Stimulated activated naive CD8-positive, alpha-beta T cell treated with anti-CD3 and anti-CD28 coated beads, Interleukin-15, amount 100 ng/mL, for 72 hours (primary cell): ENCODE measurements at places on chromosomes 6 and 20.
A peak's percentile ranks its signal among the peaks of the same experiment; 100 is the strongest.

DNA sequence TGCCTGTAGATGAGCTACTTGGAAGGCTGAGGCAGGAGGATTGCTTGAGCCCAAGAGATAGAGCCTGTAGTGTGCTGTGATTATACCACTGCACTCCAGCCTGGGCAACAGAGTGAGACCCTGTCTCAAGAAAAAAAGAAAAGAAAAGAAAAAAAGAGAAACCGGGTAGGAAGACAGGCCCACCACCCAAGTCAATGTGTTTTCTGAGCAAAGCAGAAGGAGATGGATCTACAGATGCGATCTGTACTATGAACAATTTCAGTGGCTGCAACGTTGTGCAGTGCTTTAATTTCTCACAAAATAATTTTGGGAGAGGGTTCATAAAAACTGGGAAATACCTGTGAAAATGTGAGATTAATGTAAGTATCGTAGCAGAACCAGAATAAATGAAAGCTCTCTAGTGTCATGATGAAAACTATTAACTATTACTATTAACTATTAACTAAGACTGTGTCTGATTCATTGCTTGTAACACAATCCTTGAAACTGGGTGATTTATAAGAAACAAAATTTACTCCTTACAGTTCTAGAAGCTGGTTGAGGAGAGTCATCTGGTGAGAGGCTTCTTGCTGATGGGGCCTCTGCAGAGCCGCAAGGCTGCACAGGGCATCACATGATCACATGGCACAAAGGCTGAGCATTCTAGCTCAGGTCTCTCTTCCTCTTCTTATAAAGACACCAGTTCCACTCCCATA is 233.1 kb upstream of the ZNF217 start:
- no peak for DNase-seq

DNA sequence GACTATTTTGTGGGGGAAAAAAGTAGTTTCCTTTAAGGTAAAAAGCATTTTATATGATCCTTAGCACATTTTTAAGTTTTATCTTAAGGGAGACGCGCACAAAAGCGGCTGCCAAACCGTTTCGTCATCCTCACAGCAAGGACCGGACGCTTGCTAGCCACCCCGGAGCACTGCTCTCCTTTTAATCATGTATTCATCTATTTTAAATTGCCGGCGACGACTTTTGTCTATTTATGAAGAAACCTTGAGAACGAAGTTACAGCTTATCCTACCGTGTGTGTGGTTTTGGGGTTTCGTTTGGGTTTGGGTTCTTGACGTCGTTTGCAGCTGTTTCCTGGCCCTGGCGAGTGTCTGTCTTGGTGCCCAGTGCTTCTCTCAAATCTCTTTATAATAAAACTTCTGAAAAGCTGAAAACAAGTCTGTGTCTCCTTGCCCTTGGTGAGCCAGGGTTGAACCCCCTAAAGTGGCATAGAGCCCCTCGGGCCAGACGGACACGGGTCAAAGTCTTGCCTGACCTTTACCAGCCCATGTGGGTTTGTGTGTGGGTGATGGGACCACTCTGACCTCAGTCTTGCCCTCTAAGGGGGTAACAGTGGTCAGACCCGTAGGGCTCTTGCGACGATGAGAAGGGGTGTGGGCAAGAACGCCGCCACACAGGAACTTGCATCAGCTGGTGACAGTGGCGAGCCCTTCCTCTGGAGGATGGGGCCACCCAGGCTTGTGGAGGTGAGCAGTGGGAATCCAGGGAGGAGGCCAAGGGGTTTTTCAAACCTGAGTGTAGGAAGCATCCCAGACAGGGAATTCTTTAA is 117.6 kb downstream of the JPH2 start:
- DNase-seq: peak; percentile 94

- DNase-seq: no peak
Measured at GRCh38 chr6:158778005-158778527, 41.1 kb downstream of the EZR start.

DNA sequence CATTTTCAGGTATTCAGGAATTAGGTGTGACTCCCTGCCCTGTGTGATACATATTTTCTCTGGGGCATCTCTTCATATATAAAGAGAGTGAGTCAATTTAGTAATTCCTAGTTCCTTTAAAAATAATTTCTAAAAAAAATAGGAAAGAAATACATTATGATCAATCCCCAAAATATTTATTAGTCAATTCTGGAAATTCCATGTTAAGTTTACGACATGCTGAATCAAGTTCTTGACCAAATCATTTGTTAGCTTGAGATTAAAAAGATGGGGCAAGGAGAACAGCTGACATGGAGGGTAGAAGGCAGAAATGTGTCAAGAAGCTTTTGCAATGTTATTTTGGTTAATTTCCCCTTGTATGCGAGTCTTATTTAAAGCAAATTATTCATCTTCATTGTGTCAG is 22.7 kb upstream of the PRDM1 start:
- DNase-seq: no peak

- DNase-seq: no peak
Measured at GRCh38 chr20:48190757-48191156, 405.5 kb upstream of the SULF2 start.

GRCh38 chr6:136526937-136527336 is 23.3 kb downstream of the MAP7 start:
- DNase-seq: no peak

GRCh38 chr6:125257351-125257750 is 44.4 kb downstream of the HDDC2 start:
- DNase-seq: no peak

GRCh38 chr6:127914240-127914639 is 13.4 kb upstream of the THEMIS start:
- no peak for DNase-seq

DNA sequence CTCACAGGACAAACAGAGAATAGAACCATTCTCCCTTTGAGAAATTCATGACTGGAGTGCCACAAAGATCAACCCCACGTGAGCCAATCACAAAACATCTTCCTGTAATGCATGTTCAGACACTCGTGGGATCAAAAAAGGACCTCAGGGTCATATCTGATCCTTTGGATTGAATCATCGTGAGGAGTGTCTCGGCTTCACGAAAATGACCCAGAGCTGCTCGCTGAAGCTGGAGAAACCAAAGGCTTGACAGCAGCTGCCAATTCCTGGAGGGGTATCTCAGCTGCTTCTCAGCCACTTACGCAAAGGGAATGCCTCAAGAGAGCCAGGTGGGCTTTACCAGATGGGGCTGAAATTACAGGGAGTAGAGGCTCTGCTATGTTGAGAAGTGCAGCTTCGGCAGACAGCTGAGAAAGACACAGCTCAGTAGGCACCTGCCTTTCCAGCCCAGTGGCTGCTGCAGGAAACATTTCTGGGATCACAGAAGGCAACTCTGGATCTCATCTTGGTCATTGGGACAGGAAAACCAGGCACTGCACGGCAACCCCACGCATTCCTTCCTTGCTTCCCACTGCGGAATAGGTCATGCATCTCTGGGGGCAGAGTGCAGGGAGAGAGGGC is 813.1 kb downstream of the KIF16B start:
- DNase-seq: no peak

- no peak for DNase-seq
Measured at GRCh38 chr20:32626859-32627636, 41.9 kb upstream of the NOL4L start.

GRCh38 chr6:82144852-82145340 is 102.6 kb downstream of the IBTK start:
- no peak for DNase-seq

- no peak for DNase-seq
Measured at GRCh38 chr6:137119196-137120104, 54.0 kb downstream of the IL22RA2 start.

GRCh38 chr6:44463728-44464450 is 76.4 kb downstream of the CDC5L start:
- no peak for DNase-seq

DNA sequence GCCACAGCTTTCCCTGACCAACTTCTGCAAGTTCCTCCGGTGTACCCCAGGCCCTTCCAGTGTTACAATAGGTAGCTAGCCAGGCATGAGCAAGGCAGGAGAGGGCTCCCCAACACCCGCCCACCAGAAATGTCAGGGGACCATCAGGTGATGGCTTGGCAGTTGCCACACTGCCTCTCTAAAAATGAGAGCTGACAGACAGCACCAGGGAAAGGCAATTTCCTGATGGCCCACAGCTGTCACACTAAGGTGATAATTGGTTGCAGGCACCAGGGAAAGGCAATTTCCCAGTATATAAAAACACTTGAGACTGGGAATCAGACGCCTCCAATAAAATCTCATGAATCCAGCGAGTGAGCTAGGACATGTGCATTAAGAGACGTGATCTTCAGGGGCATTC is 49.9 kb downstream of the PXDC1 start:
- DNase-seq: no peak

GRCh38 chr20:35661908-35662307 is 2.8 kb downstream of the CPNE1 start:
- DNase-seq: no peak

- DNase-seq: no peak
Measured at GRCh38 chr6:113432521-113433334, 424.4 kb upstream of the MARCKS start.

- DNase-seq: no peak
Measured at GRCh38 chr6:21915707-21916260, 322.2 kb downstream of the SOX4 start.

- DNase-seq: no peak
Measured at GRCh38 chr6:21402368-21402767, 191.2 kb upstream of the SOX4 start.

- DNase-seq: no peak
Measured at GRCh38 chr20:49712646-49712995, 1.1 kb downstream of the B4GALT5 start.

DNA sequence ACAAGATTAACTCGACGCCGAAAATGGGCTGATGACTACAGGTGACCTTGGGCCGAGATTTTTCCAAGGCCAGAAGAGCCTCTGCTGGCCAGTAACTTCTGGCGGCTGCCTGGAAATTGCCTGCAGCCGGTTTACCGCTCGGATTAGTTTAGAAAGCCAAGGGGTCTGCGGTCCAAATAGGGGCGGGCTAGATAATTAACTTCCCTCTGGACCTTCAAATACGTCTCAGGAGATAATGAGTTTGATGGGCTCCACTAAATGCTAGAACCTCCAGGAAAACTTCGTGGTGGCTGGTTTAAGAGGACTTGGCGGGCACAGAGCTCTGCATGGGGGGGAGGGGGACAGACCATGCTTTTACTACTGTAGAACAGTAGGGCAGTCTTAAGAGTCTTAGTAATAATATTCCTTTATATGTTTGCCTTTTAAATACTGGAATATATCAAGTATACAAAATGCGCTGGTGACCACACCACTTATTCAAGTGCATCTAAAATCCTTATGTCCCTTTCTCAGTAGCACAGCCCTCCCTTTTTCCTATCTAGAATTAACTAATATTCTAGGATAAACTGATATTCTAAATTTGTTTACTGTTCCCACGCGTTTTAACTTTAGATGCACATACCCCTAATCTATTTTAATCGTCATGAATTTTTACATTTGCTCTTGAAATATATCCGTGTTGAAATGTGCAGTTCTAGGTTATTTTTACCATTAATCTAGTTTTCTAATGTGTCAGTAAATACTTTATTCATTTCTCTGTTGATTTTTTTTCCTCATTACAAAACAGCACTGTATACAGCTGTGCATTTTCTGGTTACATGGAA is 107.5 kb upstream of the PRSS16 start:
- DNase-seq: no peak

DNA sequence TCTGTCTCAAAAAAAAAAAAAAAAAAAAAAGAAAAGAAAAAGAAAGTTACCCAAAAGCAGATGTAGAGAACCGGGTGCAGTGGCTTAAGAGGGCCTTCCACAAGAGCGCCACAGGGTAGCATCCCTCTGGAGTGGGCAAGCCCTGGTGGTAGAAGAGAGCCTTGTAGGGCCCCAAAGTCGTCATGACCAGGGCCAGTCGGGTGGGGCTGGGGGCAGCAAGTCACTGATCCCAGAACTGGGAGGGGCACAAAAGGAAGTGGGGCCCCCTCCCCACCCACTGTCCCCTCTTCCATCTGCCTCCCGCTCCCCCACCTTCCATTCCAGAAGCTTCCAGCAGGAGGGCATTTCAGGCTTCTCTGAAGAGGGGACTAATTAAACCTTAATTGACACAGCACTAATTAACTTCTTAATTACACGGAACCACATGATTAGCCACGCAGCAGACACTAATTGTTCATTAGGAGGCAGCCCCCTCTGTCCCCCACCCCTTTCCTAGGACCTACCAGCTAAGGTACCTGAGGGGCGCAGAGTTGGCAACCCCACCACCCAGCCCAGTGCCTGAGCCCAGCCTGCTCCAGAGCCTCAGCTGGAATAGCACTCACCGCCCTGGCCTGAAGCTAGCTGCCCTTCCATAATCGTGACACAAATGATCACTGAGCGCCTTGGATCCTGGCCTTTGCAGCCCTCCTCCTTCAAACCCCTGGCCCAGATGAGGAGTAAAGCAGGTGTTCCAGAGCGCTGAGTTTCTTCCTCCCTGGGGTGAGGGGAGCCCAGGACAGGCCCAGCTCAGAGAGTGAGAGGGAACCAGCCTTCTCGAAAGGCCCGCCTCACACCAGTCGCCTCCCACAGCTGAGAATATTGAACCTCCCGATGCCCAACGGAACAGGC is 34.8 kb downstream of the MDFI start:
- DNase-seq: no peak

DNA sequence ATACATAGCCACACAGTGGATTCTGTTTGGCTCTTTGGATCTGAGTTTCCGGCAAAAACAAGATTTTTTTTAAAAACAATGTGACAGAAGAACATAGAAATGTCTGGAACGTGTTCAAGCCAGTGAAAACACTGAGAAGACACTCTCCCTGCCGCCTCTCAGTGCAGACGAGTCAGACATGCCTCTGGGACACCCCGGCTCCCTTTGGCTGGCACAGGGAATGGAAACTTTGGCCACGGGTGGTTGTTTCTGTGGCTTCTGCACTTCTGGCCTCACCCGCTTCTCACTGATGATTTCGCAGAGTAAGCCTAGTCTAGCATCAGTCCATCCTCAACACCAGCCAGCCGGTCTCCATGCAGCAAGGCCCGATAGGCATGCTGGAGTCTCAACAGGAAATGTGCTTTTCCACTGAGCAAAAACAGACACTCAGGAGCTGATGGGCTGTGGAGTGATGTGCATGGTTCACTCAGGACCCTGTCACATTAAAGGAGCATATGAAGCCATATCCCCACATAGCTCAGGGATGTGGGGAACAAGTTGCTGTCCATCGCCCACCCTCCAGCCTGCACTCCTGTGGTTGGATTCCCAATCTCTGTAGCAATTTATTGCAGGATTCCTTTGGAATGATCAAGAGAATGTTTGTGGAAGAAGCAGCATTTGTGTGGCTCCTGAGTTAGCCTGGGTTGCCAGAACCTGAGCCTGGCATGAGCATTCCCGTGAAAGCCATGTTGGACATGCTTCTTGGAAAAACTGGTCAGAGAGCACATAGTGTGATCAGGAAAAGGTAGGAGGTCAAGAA is 262.0 kb upstream of the RIN2 start:
- DNase-seq: no peak

GRCh38 chr6:31267651-31268368 is 4.1 kb downstream of the HLA-C start:
- DNase-seq: no peak

- DNase-seq: no peak
Measured at GRCh38 chr6:129494586-129494985, 215.4 kb downstream of the ARHGAP18 start.

GRCh38 chr6:142279350-142280180 is 22.2 kb upstream of the ADGRG6 start:
- DNase-seq: no peak

GRCh38 chr20:59848182-59848581 is 85.3 kb downstream of the SYCP2 start:
- DNase-seq: no peak

- no peak for DNase-seq
Measured at GRCh38 chr20:2353231-2353630, 27.5 kb upstream of the TGM6 start.

GRCh38 chr20:14453259-14453658 is 115.8 kb upstream of the FLRT3 start:
- no peak for DNase-seq
